ENCODE measurements at places on chromosomes 16 and 17.

- DNase-seq = no peak
Measured at GRCh38 chr17:36198831-36199465, 2.4 kb upstream of the CCL3L1 start.

DNA sequence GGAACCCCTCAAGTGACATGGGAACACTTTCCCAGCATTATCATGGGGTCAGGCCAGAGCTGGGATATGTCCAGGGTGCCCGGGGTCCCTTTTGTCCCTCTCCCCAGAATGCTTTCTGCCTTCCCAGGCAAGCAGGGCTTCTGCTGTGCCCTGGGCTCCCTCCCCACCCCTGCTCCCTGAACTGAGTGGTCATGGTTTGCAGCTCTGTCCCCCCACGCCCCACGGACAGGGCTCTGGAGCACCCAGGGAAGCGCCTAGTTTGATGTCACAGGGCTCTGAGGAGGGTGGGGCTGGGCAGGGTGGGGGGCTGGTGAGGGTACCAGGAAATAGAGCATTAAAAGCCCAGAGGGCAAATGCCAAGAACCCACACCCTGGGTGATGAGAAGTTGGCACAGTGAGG lies 92.3 kb downstream of the CCDC182 start:
- DNase-seq = no peak

DNA sequence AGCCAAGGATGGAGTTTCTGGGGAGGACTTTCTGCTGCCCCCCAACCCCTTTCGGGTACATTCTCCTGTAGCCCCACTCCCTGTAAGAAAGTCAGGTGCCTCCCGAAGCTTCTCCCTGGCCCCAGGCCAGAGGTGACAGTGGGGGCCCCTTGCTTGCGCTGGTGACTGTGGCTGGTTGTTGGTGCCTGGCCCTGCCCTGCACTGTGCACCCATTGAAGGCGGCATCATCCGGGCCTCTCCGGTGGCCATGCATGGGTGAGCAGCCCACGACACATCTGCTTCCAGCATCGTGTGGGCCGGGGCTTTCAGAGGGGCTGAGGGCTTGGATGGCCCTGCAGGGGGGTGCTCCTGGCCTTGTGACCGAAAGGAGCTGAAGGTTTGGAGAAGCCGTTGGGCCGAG lies 297.0 kb downstream of the SEC14L1 start:
- no peak for DNase-seq

DNA sequence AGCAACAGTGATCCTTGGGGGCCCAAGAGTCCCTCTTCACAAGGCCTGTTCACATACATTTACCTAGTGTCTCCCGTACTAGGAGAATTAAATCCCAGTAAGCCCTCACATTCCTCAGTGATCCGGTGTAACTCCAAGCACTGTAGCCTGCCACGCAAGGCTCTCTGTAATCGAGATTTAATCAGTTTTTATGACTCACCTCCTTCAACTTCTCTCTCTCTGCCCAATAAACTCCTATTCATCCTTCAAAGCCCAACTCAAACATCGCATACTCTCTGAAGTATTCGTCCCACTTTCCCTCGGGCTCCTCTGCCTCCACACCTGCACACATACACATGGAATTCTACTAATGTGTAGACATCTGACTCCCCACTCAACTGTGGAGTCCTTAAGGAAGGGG lies 141.8 kb downstream of the CMIP start:
- DNase-seq = no peak

DNA sequence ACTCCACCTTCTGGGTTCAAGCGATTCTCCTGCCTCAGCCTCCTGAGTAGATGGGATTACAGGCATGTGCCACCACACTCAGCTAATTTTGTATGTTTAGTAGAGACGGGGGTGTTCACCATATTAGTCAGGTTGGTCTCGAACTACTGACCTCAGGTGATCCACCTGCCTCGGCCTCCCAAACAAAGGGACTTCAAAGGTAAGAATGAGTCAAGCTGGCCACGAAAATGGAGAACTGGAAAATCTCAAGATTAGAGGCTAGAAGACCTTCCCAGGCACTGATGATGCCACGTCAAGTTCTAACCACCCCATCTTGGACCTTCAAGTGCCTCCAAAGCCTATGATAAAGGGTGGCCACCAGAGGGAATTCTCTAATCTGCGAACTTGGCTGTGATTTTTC lies 1.3 kb upstream of the CCL15 start:
- DNase-seq = no peak

DNA sequence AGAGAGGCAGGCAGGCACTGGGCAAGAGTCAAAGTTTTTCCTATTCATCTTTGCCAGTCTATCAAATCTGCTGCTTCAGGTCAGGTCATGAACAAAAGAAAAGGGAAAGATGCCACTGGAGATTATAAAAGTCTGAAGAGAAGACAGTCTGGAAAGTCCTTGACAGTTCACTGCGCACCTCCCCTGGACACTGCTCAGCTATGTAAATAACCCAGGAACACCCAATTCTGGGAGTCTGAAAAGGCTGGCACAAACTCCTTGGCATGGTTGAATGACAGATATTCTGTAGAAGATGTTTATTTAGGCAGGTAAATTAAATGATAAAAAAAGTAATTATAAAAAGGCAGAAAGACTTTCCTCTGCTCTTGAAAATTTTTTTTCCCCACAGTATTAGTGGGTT lies 5.2 kb upstream of the CORO6 start:
- DNase-seq = no peak

DNA sequence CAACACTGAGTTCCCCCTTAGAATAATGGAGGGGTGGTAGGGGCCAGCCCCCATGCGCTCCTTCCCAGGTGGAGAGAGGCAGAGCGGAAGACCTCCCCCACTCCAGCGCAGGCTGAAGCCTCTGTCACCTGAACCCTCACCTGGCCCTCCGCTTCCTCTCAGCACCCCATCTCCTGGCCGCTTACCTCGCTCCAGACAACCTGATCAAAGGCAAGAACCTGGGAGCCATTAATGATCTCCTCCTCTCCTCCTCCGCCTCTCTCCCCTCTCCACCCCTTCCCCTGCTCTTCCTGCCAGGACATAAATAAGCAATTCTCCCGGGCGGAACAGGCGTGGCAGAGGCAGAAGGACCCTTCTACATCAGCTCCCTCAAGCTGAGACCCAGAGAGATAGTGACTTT lies 110.2 kb upstream of the LHX1 start:
- no peak for DNase-seq

DNA sequence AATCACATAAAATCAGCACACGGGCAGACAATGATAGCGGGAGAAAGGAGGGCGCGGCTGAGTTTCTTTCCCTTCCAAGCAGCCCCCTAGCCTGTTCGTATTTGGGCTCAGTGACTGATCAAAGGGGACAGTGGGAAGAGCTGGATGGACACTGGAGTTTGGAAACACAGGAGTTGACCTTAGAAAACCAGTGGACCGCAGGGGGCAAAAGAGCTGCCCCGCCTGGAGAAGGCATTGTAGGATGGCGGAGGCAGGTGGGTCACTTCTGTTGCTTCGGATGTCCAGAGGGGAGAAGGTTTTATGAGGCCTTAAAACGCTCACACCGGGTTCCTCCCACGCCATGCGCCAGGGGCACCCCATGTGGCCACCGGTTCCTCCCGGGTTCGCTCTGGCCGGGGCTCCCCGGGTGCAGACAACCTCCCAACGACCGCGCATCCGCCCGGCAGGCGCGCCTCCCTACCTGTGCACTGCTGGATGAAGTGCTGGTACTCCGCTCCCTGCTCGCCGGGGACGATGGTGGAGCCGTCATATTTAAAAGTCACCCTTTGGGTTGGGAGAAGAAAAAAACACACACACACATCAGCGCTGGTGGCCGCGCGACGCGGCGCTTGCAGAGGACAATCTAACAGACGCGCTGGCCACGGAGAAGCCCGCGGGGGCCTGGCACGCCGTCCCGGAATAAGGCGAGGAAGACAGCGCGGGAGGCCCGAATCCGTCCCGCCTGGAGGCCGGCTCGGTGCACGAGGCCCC lies 662 bp downstream of the COTL1 start:
- no peak for DNase-seq

All from GM04503 (cell line).